Activated CD4-positive, alpha-beta memory T cell treated with anti-CD3 and anti-CD28 coated beads for 36 hours (primary cell): ENCODE measurements at places on chromosomes 7 and 10. TPM values are rescaled to one million over a fixed set of nuclear protein-coding genes. Genes with fewer than 3 reads are reported as not detected.
A peak's percentile ranks its signal among the peaks of the same experiment; 100 is the strongest.

GRCh38 chr10:99573790-99574189, 41.0 kb downstream of the NKX2-3 start:
- no peak for DNase-seq

DNA sequence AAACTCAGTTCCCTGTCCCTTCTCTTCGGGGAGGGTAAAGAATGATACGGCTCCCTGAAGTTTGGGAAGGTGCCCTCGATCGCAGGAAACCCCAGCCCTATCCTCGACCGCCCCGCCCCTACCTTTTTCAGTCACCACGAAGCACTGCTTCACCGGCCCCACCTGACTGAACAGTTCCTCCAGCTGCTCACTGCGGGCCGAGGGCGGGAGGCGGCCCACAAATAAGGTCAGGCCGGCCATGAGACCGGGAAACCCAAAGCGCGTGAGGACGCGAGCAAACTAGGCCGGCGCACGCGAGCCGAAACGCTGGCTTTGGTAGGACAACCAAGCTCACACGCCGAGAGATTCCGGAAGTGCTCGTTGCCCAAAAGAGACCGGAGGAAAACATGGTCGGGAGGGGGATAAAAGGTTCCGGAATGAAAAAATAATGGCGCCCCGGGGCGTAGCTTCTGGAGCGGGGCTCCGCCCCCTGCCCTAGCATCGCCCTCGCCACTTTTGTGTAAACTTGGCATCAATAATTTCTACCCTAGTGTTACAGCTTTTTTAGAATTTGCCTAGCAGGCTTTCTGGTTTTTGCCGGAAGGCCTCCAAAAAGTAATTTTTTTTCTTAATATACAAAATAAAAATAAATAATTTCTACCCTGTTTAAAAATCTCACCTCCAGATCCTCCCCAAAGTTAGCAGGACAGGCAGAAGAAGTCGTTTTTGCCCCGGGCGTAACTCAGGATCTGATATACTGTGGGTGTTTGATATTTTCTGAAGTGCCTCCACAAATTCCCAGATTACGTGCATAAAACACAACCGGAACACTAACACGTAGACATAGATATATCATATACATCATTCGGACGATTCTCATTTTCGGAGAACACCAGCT, at the start of gene RBM28:
Gene RBM28 (minus strand): TSS at position 355 of the 877 bp plus-strand sequence. CDS start 115 bp downstream, at position 240.
- peak; percentile 92 for DNase-seq

DNA sequence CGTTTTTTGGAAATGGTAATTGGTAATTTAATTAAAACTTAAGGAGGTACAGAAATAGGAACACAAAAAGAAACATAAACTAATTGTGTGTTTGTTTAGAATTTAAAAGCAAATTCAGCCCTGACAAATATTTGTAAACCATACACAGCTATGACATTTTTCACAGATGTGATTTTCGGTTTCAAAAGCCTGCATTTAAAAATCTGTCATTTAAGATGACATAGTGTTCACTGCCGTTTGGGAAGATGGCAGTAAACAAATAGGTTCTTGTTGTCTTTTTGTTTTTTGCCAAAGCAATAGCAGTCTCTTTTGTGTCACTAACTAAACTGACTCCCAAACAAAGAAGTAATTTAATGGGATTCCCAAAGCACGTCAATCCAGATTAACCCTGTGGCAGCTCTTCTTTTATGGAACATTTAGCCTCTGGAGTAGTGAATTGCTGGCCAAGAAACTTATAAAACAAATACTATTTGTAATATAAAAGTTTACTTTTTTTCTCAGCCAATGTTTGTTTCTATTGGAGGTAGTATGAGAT, 697.6 kb downstream of the PHTF2 start:
- DNase-seq, result no peak

VAX1 gene
- total RNA-seq, result not detected

ADARB2 gene
- total RNA-seq, result 2.2 TPM
